ENCODE measurements at places on chromosomes 5 and 9.

DNA sequence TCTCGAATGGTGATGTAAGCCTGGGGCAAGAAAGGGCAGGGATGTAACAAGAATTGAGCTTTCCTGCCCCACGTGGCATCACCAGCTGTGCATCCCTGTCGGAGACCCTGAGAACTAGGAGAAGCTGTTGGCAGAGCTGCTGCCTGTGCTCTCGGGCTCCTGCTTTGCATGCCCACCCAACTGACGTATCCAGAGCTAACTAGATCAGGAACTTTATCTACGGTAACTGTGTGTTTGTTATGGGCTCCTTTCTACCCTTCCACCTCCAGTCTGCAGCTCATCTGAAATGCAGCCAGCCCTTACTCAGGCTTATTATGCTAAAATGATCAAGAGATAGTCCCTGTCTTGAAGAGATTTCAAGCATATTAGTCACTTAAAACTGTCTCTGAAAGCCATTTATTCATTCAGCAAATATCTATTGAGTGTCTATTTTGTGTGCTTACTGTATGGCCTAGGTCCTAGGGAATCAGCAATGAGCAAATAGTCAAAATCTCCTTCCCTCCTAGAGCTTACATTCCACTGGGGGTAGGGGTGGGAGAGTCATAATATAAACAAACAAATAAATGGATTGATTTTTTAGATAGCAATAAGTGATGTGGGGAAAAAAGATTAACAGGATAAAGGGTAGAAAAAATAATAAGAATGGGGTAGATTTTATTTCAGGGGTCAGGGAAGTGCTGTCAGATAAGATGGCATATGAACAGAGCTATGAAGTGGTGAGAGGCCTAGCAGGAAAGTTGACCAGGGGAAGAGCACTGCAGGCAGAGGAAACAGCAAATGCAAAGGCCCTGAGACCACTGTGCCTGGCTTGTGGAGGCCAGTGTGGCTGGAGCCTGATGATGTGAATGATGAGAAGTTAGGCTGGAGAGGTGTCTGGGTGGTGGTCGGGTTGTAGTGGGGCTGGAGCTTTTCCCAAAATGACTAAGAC is 118.2 kb downstream of the GALNT10 start:
- DNase-seq = no peak

DNA sequence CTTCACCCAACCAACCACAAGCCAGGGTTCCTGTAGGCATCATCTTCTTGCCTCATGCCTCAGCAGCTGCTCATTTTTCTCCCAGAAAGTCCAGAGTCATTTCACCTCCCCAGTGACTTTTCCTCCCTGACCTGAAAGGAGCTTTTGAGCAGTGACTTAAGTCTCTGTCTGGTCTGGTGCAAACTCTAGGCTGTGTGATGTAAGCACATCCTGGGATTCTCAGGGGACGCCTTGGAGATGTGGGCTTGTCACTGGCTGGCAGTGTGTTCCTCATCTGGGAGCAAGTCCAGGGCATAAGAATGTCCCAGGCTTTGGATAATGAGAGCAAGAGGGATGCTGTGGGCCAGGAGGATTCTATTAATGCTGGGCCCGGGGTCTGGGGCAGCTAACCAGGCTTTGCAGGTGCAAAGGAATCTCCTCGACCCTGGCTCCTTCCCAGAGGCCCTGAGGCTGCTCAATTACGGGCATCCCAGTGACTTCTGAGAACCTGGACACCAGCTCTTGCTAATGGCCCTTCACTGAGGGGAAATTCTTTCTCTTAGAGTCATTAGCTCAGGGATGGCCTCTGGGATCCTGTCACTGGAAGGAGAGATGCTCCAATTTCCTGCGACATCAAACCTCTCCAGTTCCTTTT is 211.0 kb upstream of the PANK3 start:
- DNase-seq = no peak

GRCh38 chr5:78661044-78661443 is 12.5 kb upstream of the LHFPL2 start:
- no peak for DNase-seq

GRCh38 chr9:134195558-134195957 is 31.2 kb upstream of the RNU6ATAC start:
- DNase-seq = no peak

DNA sequence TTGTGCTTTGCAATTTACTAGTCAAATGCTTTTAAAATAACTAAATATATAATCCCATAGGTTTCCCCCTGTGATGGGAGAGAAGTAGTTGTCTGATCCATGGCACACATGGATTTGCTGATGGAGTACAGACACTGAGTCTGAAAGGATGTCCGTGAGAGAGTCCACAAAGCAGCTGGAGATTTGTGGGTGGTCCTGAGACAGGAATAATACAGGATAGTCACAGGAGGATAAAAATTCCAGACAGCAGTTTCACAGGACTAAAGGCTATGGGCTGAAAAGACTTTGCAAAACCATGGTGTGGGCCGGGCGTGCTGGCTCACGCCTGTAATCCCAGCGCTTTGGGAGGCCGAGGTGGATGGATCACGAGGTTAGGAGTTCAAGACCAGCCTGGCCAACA is 58.7 kb upstream of the ZFR start:
- DNase-seq = no peak

GRCh38 chr9:14251154-14252071 is 62.5 kb downstream of the NFIB start:
- no peak for DNase-seq

DNA sequence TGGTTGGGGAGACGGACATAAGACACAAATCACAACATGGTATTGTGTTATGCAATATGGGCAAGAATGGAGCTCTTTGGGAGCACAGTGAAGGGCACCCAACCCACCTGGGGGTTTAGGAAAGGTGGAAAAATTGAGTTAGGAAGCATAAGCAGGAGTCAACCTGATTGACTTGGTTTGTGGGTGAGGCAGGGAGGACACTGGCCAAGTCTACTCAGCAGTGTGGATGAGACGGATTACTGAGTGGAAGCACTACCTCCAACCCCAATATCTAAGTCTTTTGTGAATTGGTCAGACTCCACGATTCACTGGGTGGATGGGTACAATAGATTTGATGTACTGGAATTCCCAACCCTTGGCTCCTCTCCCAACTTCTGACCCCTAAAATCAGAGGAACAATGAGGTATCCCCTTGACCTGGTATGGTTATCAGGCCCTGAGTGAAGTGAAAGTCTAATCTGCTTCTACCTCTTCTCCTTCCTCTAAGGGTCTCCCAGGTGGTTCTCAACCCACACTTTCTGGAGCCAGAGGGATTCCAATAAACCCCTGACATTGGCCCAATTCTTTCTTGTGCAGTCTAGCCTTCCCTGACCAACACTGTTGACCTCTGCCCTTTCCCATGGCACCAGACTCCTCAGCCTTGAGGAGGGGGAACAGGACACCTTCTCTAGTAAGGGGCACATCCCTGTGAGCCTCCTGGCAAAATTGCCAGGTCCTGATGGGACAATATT is 5.2 kb downstream of the EGR1 start:
- no peak for DNase-seq
